ENCODE measurements at places on chromosomes 12 and 14. TPM values are rescaled to one million over a fixed set of nuclear protein-coding genes. Genes with fewer than 3 reads are reported as not detected.

DNA sequence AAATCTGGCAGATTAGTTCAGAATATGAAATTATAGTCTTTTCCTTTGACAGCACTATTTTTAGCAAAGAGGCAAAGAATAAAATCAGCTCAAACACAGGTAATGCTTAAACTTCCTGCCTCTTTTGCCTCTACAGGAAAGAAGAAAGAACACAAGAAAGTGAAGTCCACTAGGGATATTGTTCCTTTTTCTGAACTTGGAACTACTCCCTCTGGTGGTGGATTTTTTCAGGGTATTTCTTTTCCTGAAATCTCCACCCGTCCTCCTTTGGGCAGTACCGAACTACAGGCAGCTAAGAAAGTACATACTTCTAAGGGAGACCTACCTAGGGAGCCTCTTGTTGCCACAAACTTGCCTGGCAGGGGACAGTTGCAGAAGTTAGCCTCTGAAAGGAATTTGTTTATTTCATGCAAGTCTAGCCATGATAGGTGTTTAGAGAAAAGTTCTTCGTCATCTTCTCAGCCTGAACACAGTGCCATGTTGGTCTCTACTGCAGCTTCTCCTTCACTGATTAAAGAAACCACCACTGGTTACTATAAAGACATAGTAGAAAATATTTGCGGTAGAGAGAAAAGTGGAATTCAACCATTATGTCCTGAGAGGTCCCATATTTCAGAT is 17.4 kb downstream of the TMPO start:
- no peak for DNase-seq

The ADAM20 gene
- total RNA-seq = 4.0 TPM

GRCh38 chr14:103109535-103110441 is 13.5 kb upstream of the TNFAIP2 start:
- DNase-seq = no peak

The CALM1 gene
- total RNA-seq = 526 TPM

The ZNF268 gene
- 18.6 TPM for total RNA-seq

- DNase-seq = no peak
Observed at GRCh38 chr14:50675597-50675996, 7.5 kb upstream of the SAV1 start.

GRCh38 chr12:130070126-130070611 is 92.1 kb upstream of the FZD10 start:
- DNase-seq = peak; percentile 84

The TEX52 gene
- 0.81 TPM for total RNA-seq

- DNase-seq = peak; percentile 41
Observed at GRCh38 chr12:30823156-30823699, 68.5 kb upstream of the CAPRIN2 start.

- DNase-seq = no peak
Observed at GRCh38 chr12:67837876-67838275, 151.4 kb upstream of the IFNG-AS1 start.

The SERPINA10 gene
- not detected for total RNA-seq

DNA sequence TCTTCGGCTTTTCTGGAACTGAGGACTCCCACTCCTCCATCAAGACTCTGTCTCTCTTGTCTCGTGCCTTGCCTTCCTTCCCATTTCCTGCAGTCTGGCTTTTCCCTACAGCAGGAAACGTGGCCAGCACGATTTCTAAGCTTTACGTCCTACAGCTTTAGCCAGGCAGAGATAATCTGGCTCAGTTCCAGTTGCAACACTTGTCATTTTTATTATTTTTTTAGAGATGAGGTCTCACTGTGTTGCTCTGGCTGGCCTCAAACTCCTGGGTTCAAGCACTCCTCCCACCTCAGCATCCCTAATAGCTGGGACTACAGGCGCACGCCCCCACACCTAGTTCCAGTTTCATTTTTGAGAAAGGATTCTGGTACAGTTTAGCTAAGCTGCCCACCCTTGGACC is 19.9 kb downstream of the CALM1 start:
- DNase-seq = no peak

The UNG gene
- 81.5 TPM for total RNA-seq

The TECPR2 gene
- 43.4 TPM for total RNA-seq

DNA sequence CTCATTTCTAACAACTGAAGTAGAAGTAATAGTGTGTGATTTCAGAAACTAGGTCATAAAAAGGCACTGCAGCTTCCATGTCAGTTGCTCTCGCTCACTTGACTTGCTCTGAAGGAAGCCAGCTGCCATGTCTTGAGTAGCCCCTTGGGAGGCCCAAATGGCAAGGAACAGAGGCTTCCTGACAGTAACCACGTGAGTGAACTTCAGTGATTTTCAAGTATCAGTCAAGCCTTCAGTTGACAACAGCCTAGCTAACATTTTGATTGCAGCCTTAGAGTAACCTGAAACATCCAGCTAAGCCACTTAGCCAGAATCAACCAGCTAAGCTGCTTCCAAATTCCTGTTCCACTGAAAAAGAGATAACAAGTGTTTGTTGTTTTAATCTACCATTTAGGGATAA is 26.7 kb downstream of the TOGARAM1 start:
- DNase-seq = no peak

- no peak for DNase-seq
Observed at GRCh38 chr12:50018154-50018553, 7.1 kb downstream of the RACGAP1 start.

The BLOC1S1 gene
- 110 TPM for total RNA-seq

The IL26 gene
- not detected for total RNA-seq

GRCh38 chr14:34322940-34323418 is 139.1 kb downstream of the SPTSSA start:
- peak; percentile 59 for DNase-seq

DNA sequence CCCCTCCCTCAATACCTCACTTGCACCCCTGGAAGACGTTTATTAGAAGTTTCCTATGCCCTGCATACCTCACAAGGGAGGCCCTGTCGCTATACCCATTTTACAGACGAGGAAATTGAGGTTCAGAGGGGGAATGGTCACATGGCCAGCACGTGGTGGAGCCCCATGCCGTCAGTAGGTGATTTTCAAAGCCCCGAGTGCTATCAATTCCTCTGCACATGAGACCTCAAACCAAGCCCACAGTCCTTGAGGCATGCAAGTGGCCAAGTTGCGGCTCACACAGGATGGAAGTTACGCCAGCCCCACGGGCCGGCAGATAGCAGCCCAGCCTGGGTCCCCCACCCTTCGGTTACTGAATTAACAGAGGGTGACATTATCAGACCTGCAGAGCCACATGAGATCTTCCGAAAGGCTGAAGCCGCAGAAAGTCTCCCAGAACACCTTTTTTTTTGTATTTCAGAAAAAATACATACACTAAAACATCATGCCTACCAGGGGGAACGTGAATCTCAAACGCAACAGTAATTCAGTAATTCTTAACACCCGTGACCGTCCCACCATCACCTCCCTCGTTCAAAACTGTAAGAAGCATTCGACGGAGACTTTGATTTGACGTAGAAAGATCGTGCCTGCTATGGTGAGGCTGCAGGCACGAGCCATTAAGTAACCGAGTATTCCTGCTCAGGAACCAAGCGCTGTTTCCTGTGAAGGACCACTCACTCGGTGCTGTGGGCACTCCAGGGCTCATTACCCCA is 129.0 kb downstream of the RFLNA start:
- DNase-seq = no peak

GRCh38 chr14:78633752-78634151 is 463.6 kb downstream of the NRXN3 start:
- DNase-seq = no peak

The HOXC5 gene
- total RNA-seq = 5.5 TPM

DNA sequence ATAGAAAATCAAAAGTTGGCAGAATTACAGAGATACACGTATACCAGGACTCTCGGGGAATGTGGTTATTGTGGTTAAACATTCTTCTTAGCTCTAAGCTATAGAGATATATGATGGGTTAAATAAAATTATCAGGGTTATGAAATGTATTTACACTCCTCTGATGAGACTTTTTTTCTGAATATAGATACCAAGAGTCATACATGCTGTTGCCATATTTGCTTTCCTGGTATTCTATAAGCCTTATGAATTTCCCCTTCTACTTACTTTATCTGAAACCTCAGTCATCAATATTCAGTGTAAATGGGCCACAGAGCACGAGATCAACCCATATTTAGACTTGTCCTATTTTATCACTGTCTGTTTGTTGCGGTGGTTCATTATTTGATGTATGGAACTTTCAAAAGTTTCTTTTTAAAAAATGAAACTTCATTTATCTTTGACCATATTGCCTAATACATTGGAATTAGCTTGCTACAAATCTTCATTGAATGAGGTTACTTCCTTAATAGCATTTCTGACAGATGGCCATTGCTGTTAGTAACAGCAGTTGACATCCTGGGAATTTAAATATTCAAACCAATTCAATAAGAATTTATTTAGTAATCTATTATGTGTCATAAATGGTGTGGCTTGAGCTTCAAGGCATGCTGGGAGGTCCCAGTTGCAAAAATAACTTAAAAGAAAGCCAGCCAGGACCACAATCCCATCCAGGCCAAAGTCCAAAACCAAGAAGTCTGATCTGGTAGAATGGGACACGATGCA is 393.5 kb downstream of the PCNX1 start:
- no peak for DNase-seq

The DIO2 gene
- total RNA-seq = 4.9 TPM

The TRIM9 gene
- 8.5 TPM for total RNA-seq

- no peak for DNase-seq
Observed at GRCh38 chr12:89134213-89134770, 218.0 kb downstream of the DUSP6 start.

DNA sequence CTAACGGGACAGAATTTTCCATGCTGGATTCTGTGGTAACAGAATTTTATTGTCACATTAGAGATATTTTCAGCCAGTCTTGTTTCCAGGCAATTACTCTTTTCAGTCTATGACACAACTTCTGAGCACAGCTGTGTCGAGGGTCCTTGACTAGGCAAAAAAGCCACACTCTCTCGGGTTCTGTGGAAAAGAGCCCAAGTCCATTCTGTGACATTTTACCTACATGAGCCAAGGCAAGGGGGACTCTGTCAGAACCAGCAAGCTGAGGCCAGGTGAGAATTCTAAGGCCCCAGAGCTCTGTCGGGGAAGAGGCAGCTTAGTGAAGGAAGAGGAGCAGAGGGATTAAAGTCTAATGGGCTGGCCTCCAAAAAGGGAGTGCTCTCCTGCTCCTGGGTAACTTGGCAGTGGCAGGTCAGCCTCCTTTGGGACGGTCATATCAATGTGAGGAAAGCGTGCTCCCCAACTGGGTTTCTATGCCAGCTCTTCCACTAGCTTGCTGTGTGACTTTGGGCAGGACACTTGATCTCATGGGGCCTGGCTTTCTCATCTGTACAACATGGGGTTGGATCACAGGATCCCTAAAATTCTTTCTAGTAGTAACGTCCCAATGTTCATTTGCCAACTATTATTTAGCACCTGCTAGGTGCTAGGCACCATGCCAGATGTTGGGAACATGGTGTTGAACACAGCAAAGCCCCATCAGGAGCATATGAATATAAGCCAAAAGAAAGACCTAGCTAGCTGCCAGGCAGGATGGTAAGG is 16.0 kb upstream of the RIC8B start:
- no peak for DNase-seq

- DNase-seq = no peak
Observed at GRCh38 chr12:6468283-6468575, 2.2 kb downstream of the VAMP1 start.

- DNase-seq = no peak
Observed at GRCh38 chr14:57066463-57066862, 202.2 kb downstream of the EXOC5 start.

The NRXN3 gene
- 8.0 TPM for total RNA-seq
